ENCODE measurements at places on chromosomes 4 and X. TPM values are rescaled to one million over a fixed set of nuclear protein-coding genes. Genes with fewer than 3 reads are reported as not detected.
A peak's percentile ranks its signal among the peaks of the same experiment; 100 is the strongest.

DNA sequence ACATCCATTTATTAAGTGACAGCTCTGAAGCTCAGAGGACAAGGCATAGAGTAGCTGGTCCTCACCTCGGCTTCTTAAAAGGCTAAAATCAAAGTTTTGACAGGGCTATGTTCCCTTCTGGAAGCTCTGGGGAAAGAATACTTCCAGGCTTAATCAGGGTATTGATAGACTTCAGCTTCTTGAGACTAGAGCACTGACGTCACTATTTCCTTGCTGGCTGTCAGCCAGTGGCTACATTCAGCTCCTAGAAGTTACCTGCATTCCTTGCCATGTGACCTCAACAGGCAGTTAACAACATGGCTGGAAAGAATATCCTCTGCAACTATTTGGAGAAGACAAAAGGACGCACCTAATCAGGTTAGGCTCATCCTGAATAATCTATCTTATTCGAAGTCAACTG lies 1144.8 kb downstream of the ADGRL3 start:
- no peak for DNase-seq

GRCh38 chr4:655464-656151 lies 18.5 kb downstream of the ATP5ME start:
- DNase-seq, result no peak

DNA sequence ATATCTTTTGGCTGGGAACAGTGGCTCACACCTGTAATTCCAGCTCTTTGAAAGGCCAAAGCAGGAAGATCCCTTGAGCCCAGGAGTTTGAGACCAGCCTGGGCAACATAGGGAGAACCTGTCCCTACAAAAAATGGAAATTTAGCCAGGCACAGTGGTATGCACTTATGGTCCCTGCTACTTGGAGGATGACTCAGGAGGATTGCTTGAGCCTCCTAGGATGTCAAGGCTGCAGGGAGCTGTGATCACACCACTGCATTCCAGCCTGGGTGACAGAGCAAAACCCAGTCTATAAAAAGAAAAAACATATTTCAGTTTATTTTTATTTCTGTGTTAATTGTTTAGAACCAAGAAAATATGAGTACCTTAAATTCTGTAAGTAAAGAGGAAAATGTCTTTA lies 123.7 kb downstream of the CBR4 start:
- no peak for DNase-seq

- DNase-seq, result no peak
These were observed 6.7 kb downstream of the MSANTD1 start for GRCh38 chr4:3255611-3256186.

- DNase-seq, result no peak
These were observed 329 bp downstream of the TBC1D14 start for GRCh38 chr4:6909970-6910339.

DNA sequence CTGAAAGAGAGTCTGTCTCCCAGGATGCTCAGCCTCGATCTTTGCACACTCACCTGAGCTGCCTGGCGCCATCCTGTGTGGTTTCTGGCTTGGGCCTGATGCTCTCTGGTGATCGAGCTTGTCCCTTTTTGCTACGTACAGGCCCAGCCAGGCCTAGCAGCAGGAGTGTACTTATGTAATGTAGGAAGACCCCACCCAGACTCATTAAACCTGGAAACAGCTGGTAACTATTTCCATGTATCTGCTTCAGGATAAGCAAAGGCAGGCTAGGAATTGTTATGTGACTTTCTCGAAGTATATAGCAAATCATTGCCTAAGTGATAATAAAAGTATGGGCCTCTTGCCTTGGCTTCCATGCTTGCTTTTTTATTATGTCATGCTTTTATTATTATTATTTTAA lies 18.6 kb upstream of the ARSJ start:
- DNase-seq, result no peak

- DNase-seq, result no peak
These were observed 38.3 kb downstream of the SEC24D start for GRCh38 chr4:118797558-118798142.

DNA sequence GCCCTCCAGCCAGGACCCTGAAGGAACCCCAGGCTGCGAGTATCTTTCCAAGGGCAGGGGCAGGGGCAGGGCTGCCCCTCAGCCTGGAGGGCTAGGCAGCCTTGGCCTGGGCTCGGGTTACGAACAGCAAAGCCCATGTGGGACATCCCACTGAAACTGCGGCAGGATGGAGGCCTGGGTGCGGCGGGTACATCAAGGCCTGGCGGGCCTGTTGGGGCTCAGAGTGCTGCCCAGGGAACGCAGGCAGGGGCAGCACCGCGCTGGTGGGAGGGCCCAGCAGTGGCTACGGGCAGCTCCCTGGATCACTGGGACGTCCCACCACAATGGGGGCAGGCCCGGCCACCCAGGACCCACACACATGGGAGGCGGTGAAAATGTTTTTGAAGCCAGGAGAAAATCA lies 10.9 kb downstream of the NAT8L start:
- DNase-seq, result no peak

- DNase-seq, result no peak
These were observed 54.7 kb upstream of the FAM9C start for GRCh38 chrX:13099121-13099520.

- DNase-seq, result no peak
These were observed 74.3 kb downstream of the CFAP299 start for GRCh38 chr4:80409809-80410208.

DNA sequence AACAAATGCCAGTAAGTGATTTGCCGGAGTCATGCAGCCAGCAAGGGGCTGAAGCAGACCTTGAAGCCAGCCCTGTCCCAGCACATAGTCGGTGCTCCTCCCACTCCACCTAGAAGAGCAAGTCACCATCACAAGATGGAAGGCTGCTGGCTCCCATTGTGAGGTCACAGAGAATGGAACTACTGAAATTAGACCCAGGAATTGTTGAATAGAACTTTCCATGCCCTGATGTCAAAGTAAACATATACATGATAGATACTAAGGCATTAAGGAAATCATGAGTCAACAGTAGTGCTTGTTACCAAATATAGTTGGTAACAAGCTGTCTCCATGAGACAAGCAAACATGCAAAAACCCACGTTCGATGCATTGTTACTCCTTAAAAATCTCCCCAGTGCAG lies 177.1 kb upstream of the MID1 start:
- no peak for DNase-seq

GRCh38 chrX:133346026-133346425 lies 69.3 kb downstream of the GPC4 start:
- no peak for DNase-seq

DNA sequence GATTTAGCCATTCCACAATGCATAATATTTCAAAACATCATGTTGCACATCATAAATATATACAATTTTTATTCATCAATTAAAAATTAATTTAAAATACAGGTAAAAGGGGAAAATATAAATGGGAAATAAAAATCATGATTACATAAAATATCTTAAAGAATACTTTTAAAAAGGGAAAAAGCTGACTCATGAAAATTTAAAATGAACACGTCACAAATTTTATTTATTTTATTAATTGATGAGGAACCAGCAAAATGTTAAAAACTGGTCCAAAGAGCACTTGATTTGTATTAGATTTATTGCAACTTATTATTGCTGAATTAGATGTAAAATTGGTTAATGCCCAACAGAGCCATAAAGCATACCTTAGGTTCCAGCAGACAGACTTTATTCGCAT lies 78.5 kb upstream of the ANK2 start:
- DNase-seq, result no peak

GRCh38 chrX:78092296-78092695 lies 11.8 kb upstream of the PGK1 start:
- peak; percentile 39 for DNase-seq

- no peak for DNase-seq
These were observed 593.8 kb upstream of the DIPK2B start for GRCh38 chrX:45794323-45794994.

DNA sequence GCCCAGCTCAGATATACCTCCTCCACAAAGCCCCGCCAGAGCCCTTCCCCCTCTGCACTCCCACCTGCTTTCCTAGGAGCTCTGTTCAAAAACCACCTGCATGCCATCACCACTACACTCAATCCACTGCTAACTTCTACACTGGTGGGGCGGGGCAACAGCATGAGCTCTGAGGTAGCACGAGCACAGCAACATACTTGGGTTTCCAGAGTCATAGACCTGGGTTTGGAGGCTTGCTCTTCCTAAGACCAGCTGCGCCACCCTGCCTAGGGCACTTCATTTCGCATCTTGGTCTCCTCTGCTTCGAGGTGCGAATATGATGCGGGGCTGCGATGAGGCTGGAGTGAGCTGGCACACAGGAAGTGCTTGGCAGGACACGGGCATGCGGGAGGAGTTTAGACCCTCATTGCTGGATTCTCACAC lies 3.6 kb downstream of the SASH3 start:
- no peak for DNase-seq

DNA sequence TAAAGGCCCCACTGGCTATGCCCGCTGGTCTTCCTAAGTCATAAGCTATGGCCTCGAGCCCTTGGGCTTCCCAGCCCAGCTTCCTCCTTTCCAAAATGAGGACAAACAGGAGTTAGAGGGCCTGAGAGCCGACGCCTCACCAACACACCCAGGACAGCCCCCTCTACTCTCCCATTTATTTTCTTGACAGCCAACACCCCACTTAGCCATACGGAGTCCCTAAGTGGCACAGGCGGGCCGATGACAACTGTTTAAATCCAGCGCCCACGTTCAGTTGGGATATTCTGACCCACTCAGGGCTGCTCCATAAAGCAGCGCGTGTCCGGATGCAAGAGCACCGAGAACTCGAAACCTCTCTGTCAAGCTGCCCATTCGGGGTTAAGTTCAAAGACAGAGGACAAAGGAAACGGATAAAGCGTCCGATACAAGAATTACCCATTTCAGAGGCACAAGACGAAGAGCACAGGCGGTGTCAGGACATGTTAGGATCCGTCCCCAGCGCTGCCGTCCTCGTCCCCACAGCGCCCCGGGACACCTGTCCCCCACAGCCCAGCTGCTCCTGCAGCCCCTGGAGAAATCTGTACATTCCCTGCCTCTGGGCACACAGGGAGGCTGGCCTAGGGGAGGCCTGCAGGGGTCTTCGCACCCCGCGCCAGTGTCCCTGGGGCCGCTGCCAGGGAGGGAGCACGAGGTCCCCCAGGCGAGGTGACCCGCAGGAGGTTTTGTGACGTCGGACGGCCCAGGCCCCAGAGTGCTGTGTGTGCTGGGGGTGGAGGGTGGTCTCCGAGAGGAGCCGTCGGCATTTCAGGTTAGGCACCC lies 1.2 kb downstream of the PRKX start:
- DNase-seq, result no peak

GRCh38 chr4:1998296-1998695 lies 10.5 kb downstream of the NELFA start:
- DNase-seq, result peak; percentile 61

Gene EFHC2
- total RNA-seq, result 10.0 TPM

Gene CENPVL1
- total RNA-seq, result not detected

Gene BEND2
- total RNA-seq, result not detected

Gene SHISA3
- 8.4 TPM for total RNA-seq

Gene PNMA5
- not detected for total RNA-seq

Gene RRH
- total RNA-seq, result not detected

Gene DMRTC1B
- not detected for total RNA-seq

Data from stomach (tissue), 19 donors.